ENCODE measurements at places on chromosomes 3 and 15.

GRCh38 chr3:46693038-46693891, at the start of gene ALS2CL:
TSS of gene ALS2CL (minus strand) at chr3:46693679. CDS start at chr3:46689440, 4,239 bp downstream.
- DNase-seq: peak; percentile 55

DNA sequence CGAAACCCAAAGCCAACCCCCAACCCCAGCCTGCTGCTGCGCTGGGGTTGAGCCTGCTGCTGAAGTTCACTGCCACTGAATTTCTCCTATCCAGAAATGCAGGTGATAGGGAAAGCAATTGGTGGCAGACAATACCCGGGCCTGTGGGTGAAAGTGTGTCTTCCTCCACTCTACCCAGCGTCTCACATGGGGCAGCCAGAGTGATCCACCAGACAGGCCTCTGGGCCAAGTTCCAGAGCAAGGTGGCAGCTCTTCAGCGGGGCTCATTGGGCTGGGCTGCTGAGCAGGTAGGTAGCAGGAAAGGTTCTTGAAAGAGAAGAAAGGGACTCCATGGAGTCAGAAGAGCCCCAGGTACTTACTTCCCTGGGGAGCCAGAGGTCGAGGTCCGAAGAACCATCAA, 6.0 kb downstream of the ADCY5 start:
- no peak for DNase-seq

DNA sequence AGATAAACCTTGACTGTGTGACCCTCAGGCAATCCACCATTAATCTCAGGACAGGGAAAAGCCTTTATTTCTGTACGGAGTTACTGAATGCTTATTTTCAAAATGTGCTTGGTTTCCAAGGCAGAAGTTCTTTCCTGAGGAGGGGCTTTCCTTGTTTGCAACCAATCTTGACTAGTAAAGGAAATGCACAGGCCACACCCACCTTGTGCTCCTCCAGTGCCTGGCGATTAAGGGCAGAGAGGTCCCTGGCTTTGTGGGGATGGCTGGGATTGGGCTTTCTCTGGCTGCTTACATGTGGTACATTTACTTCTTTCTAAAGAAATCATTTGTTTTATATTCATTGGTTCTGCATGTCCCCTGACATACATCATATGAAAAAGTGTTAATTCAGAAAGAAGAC, 47.8 kb downstream of the ZNF621 start:
- DNase-seq: no peak

GRCh38 chr15:28047277-28047676, 51.8 kb downstream of the OCA2 start:
- no peak for DNase-seq

Data from adipocyte (in vitro differentiated cells).